ENCODE measurements at places on chromosomes 5 and 9.

GRCh38 chr9:89543621-89544278 is 45.8 kb upstream of the SEMA4D start:
- DNase-seq = no peak

DNA sequence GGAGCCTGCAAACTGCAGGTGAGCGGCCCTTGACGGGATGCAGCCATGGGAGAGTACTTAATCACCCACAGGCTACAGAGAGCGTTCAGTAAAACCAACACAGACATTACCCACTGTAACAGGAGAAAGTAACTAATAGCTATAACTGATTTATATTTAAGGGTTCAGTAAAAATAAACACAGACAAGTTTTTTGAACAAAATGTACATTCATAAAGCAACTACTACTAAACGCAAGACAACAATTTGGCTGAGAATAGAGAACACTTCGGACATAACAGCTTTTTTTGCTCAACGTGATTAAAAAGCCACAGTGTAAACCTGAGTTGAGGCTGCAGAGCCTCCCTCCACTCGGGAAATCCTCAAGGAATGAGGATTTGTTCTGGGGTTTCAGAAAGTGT is 61.7 kb downstream of the LIFR start:
- no peak for DNase-seq

GRCh38 chr5:89707891-89708290 is 701.7 kb downstream of the CETN3 start:
- DNase-seq = no peak

DNA sequence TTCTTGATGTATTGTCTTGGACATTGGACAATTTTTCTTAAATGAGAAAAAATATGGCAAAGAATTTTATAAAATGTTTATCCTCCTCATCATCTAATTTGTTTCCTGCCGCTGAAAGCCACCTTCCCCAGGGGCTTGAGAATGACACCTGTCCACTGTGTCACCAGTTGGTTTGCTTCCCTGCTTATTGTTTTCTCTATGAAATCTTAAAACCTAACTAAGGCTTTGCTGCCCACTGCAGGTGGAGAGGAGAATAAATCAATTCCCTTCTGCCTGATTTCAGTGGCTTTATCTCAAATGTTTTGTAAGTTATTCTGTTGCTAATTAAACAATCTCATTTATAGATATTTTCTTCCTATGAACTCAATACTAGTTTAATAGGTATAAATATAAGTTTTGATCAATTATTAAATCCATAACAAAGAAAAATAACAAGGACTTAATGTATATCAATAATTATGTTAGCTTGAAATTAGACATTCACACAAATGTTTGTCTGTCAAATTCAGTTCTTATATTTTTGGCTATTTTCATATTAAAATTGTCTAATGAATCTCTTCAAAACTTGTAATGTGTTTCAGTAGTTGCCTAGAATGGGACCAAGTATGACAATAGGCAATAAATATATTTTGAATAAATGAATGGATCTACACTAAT is 822.5 kb downstream of the PTPRD start:
- peak; percentile 34 for DNase-seq

All from HT1080 (cell line).